ENCODE measurements at places on chromosomes 4 and X.

GRCh38 chr4:2321279-2322196 is 59.6 kb upstream of the MXD4 start:
- no peak for DNase-seq

GRCh38 chr4:42142591-42142990 is 9.9 kb downstream of the BEND4 start:
- DNase-seq, result no peak

GRCh38 chrX:74063426-74064155 is 240.4 kb upstream of the ZCCHC13 start:
- DNase-seq, result no peak

- DNase-seq, result no peak
Observed at GRCh38 chr4:68250151-68250930, 4.8 kb upstream of the TMPRSS11B start.

DNA sequence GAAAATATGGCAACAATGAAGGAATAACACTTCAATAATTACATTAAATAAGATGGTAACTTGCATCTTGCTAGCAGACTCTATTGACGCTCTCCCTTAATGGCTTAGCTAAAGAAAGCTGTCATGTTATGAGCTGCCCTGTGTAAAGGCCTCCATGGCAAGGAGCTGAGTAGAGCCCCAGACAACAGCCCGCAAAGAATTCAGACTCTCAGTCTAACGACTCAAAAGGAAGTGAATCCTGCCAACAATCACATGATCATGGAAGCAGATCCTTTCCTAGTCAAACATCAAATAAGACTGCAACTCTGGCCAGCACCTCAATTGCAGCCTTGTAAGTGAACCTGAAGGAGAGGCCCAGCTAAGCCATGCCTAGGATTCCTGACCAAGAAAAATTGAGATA is 157.6 kb downstream of the MAB21L2 start:
- DNase-seq, result no peak

GRCh38 chrX:2507904-2508627 is 7.3 kb upstream of the DHRSX start:
- no peak for DNase-seq

DNA sequence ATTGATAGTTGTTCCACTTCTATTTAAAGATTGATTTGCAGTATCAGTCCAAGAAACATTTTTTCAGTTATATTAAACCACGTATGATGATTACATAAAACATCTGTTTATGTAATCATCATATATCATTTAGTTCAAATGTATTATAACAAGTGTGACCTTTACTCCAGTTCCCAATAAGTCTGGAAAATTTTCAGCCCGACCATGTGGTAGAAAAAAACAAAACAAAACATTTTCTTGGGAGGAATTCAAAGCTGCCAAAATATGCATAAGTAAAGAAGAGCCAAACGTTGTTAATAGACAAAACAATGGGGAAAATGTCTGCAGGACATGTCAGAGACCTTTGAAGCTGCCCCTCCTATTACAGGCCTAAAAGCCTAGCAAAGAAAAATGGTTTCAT is 709.1 kb downstream of the FAT4 start:
- DNase-seq, result no peak

DNA sequence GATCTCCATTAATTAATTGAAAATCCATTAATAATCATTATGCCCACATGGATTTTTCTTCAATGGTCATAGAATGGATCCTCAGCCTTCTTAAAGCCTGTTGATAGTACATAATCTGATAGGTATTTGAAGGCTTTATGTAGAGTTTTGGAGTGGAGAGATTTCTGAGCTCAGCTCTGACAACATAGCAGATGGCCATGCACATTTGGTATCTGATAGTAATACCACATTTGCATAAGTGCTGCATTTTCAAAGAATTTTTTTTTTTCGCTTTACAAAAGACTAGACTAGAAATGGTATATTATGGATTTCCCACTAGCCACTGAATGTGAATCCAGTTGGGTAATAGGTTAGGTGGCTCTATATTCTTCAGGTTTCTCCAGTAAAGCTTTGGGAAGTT is 440.6 kb downstream of the FGF13 start:
- DNase-seq, result no peak

GRCh38 chrX:109841257-109841656 is 108.2 kb upstream of the ACSL4 start:
- DNase-seq, result no peak

GRCh38 chr4:182835006-182835740 is 82.0 kb downstream of the DCTD start:
- no peak for DNase-seq
